ENCODE measurements at places on chromosomes 4 and X. TPM values are rescaled to one million over a fixed set of nuclear protein-coding genes. Genes with fewer than 3 reads are reported as not detected.

Gene MAGEA11
- total RNA-seq: not detected

Gene CENPC
- total RNA-seq: 4.0 TPM

Gene APBB2
- total RNA-seq: 10.8 TPM

Gene PNCK
- 0.21 TPM for total RNA-seq

Gene ARHGAP36
- not detected for total RNA-seq

Gene ALAS2
- total RNA-seq: not detected

Gene TLR3
- 0.44 TPM for total RNA-seq

Gene PTPN13
- 3.7 TPM for total RNA-seq

Gene ANOS1
- 0.04 TPM for total RNA-seq

Gene VCX3A
- not detected for total RNA-seq

Gene ATP1B4
- total RNA-seq: not detected

Gene UPF3B
- total RNA-seq: 16.2 TPM

Gene ABCG2
- total RNA-seq: 18.6 TPM

Gene TMSB15A
- total RNA-seq: 0.81 TPM

Gene MAGEA9B
- total RNA-seq: not detected

Gene CHRDL1
- not detected for total RNA-seq

Gene RWDD4
- total RNA-seq: 16.7 TPM

Gene CHST7
- 40.9 TPM for total RNA-seq

Gene HS3ST1
- total RNA-seq: 0.98 TPM

Gene PSAPL1
- total RNA-seq: 0.32 TPM

Gene VCX
- not detected for total RNA-seq

Gene KCTD8
- total RNA-seq: not detected

Gene GPRASP1
- total RNA-seq: 0.24 TPM

Gene RRH
- 0.14 TPM for total RNA-seq

Gene SLC25A14
- 18.2 TPM for total RNA-seq

Gene S100G
- not detected for total RNA-seq

Gene SMAD1
- total RNA-seq: 9.1 TPM

Gene SUPT20HL2
- not detected for total RNA-seq

Gene CRLF2
- 1.1 TPM for total RNA-seq

Gene RENBP
- total RNA-seq: 0.13 TPM

Gene SCRG1
- not detected for total RNA-seq

Gene IL2RG
- 0.11 TPM for total RNA-seq

Gene SLC25A31
- not detected for total RNA-seq

Gene TKTL1
- total RNA-seq: 0.07 TPM

Gene ERVMER34-1
- total RNA-seq: 0.71 TPM

Gene CLDN22
- total RNA-seq: not detected

Gene HSD17B13
- total RNA-seq: 0.03 TPM

Gene SOWAHB
- 0.02 TPM for total RNA-seq

Gene RHOXF2
- not detected for total RNA-seq

Gene PRSS12
- total RNA-seq: 0.31 TPM

Gene CTAG2
- not detected for total RNA-seq

Gene EFNB1
- total RNA-seq: 10.4 TPM
